ENCODE measurements at places on chromosomes 2 and 18.

GRCh38 chr18:22865354-22866116 lies 67.6 kb upstream of the RBBP8 start:
- no peak for DNase-seq

DNA sequence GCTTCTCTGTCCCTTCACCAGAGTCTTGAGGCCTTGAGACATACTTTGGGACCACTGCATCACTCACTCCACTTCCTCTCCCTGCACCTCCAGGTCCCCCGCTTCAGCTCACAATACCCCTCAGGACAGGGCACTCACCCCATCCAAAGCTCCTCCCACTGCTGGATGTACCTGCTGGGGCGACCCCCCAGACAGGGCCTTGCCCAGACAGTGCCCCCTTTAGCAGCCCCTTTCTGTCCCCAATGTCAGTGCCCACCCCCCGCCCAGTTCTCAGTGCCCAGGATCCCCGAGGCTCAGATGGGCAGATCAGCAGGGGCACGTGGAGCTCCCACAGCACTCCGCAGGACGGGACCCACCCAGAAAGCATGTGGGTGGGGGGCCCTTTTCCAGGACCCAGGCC lies 23.8 kb upstream of the IMP4 start:
- no peak for DNase-seq

- no peak for DNase-seq
Measured at GRCh38 chr2:231376857-231377256, 18.7 kb upstream of the B3GNT7 start.

- DNase-seq: no peak
Measured at GRCh38 chr2:219441451-219442255, 7.0 kb downstream of the SPEG start.

All from esophagus squamous epithelium (tissue), 5 donors.